Activated CD4-positive, alpha-beta T cell treated with anti-CD3 and anti-CD28 coated beads for 36 hours (primary cell): ENCODE measurements at places on chromosomes 3 and 15.
A peak's percentile ranks its signal among the peaks of the same experiment; 100 is the strongest.

GRCh38 chr3:31880482-31881078, 100.5 kb downstream of the OSBPL10 start:
- no peak for DNase-seq

- peak; percentile 49 for DNase-seq
Observed at GRCh38 chr15:79673416-79674123, 223.2 kb downstream of the MTHFS start.

DNA sequence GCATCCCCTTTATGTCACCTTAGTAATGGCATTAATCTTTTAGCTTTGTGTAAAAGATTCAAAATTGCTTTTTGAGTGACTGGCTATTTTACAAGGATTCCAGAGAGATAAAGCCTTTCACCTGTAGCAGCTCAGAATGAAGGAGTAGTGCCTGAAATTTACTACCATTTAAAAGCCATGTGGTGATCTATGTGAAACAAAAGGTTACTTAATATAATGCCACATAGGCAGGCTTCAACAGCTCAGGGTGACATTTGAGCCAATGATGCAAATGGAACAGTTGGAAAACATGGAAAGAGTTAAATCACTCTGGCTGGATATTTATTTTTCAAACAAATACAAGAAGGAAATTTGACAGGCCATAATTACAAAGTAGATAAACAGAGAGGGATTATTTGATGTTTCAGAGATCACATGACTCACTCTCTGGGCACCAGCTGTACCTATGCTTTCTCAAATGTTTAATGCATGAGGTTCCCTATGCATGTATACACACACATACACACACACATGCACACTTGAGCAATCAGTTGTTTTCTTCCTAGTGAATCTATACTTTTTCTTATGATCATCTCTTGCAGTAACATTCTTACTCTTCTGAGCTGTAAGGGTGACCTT, 171.5 kb downstream of the ZMAT3 start:
- DNase-seq = no peak

GRCh38 chr3:31493149-31493548, 39.6 kb upstream of the STT3B start:
- no peak for DNase-seq
